Suppressor macrophage treated with lipopolysaccharide for 1 hour (primary cell): ENCODE measurements at places on chromosomes 4 and X.

GRCh38 chr4:44632733-44633132 is 18.7 kb downstream of the YIPF7 start:
- no peak for DNase-seq

GRCh38 chr4:185309770-185310169 is 86.0 kb downstream of the LRP2BP start:
- no peak for DNase-seq

DNA sequence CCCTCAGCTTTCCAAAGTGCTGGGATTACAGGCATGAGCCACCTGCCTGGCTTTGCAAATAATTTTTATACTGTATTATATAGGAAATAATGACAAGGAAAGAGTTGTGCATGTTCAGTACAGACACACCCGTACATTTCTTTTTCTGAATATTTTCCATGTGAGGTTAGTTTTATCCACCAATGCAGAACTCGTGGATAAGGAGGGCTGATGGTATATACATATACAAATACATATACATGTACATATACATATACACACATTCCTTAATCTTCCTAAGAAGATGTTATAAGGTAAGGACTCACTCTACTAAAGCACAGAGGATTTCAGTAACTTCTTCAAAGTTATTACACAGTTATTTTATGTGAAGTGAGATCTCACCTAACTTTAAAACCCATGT is 925.8 kb downstream of the C4orf33 start:
- no peak for DNase-seq

GRCh38 chrX:38347136-38347535 is 5.3 kb upstream of the OTC start:
- DNase-seq = peak; percentile 94

DNA sequence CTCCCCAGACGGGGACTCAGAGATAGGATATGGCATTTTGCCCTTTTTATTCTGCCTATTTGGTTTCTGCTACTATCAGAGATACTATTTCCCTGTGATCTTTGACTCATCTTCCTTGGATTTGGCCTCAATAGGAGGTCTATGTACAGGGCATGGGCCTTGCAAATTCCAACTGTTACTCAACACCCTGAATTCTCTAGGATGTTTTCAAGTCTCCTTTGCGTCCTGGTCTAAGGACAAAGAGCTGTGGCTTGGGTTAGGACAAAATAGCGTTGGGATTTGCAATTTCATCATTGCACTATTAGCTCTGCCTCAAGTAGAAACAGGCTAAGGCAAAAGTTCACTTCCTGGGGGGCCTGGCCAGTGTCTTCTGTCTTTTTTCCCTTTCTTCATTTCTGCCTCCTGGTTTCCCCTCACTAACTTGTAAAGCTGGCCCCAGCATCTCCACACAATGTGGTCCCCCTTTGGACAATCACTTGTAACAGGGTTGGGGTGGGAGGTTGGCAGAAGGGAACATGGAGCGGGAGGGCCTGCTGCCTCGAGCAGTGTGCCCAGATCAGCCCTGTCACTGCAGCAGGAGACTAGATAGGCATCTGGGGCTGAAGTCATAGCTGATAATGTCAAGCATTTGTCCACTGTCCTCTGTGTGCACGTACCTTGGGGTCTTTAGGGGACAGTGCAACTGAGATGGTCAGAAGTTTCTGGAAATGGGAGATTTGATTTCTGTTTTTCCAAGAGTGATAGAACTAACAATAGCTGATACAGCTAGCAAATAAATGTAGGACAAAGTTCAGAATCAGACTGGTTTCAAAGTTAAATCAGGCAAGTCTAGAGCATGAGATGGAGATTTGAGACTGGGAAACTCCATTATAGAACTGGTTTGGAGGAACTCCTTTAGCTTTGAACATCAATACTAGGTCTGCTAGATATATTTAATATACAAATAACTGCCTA is 25.8 kb upstream of the STBD1 start:
- no peak for DNase-seq

GRCh38 chrX:14825851-14826250 is 47.0 kb downstream of the FANCB start:
- no peak for DNase-seq

DNA sequence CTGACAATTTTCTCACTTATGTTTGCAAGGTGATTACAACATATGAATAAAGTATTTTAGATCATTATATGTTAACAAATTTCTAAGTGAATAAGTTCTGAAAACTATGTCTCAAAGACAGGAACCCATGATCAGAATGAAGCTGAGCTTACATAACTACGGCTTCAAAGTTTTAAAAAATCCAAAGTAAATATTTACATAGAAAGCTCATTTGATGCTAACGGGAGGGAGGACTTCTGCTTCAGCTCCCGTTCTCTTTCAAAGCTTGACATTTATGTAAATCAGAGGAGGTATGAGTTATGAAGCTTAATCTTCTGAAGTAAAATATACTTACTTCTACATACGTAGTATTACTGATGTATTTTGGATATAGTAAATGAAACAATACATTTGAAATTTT is 72.9 kb upstream of the PDLIM3 start:
- no peak for DNase-seq

DNA sequence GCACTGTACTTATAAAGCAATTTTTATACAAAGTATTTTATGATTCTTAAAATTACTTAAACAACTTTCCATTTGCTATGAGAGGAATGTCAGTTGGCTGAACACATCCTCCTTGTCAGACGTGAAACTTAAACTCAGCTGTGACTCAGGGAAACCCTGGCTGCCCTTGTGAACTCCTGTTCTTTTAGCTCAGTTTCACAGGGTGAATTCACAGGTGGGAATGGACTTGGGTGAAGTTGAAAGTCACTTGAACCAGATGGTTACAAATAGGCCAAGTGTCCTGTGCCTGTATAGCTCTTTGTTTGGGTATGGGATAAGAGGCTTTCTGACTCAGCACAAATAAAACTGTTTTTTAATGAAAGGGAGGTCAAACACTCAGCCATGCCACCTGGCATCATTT is 67.4 kb upstream of the FAM47B start:
- no peak for DNase-seq

DNA sequence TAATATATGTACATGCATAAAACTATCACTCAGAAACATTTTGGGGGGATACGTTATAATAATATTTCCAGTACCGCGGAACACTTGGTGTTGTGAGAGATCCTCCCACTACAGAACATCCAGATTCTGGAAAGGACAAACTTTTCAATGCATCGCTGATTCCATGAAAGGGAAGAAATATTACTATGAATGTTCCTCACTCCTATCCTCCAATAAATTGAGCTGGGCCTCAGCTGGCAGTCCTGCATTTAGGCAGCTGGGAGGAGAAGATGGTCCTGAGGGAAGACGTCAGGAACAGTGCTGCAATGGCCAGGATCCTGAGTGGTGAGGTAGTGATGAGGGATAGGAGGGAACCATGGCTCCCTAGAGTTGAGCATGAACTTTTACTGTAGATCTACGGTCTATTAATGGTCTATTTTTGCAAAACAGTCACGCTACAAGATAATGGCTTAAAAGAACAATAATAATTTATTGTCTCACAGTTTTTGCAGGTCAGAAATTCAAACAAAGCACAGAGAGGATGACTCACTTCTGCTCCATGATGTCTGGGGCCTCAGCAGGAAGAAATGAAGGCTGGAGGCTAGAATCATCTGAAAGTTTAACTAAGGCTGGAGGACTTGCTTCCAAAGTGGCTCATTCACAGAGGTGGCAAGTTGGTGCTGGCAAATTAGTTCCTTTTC is 538.1 kb downstream of the STIM2 start:
- no peak for DNase-seq

DNA sequence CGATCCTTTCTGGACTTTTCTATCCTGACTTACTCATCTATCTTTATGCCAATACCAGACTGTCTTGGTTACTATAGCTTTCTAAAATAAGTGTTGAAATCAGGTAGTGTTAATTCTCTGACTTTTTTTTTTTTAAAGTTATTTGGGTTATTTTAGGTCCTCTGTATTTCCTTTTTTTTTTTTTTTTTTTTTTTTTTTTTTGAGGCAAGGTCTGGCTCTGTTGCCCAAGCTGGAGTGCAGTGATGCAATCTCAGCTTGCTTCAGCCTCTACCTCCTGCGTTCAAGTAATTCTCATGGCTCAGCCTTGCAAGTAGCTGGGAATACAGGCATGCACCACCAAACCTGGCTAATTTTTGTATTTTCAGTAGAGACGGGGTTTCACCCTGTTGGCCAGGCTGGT is 2.8 kb upstream of the NELFA start:
- peak; percentile 61 for DNase-seq

- DNase-seq = no peak
Measured at GRCh38 chrX:68703369-68703768, 55.9 kb downstream of the STARD8 start.

DNA sequence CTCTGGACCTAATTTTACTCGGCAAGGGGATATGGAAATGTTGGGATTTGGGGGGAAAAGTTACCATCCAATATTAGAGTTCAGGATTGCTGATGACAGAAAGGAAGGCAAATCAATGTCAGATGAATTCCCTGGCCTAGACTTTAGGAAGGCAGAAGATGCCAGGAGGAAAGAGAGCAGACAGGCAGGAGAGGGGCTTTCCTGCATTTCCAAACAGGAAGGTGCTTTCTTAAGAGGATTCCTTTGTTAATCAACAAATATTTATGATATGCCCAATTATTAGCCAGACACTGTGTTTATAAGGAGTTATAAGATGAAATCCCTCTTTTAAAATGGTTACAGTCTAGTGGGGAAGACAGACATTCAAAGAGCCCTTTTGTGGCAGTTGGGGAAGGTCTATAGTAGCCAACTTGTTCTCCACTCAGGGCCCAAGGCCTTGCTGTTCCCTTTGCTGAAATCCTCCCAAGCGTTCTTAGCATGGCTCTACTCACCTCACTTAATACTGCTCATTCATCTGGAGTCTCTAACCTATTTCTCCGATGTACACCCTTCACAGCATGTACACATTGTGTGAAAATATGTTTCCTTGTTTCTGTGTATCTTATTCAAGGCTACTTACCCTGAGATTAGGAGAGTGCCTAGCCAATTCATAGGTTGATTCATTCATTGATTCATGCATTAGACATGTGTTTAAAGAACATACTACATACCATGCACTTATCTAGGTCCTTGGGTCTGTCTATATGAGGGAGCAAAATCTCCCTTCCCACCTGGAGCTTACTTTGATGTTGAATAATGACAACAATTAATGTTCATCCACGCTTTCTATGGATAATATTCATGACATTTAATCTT is 5.3 kb downstream of the IGFBP7 start:
- DNase-seq = no peak

DNA sequence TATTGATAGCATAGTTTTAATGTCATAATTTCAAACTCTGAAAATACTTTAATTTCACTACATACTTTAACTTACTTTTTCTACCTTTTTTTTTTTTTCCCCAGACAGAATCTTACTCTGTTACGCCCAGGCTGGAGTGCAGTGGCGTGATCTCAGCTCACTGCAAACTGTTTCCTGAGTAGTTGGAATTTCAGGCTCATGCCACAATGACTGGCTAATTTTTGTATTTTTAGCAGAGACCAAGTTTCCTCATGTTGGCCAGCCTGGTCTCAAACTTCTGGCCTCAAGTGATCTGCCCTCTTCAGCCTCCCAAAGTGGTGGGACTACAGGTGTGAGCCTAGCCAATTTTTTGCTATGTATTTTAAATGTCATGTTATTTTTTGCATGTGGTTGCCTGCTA is 741.6 kb downstream of the TRAM1L1 start:
- peak; percentile 54 for DNase-seq

DNA sequence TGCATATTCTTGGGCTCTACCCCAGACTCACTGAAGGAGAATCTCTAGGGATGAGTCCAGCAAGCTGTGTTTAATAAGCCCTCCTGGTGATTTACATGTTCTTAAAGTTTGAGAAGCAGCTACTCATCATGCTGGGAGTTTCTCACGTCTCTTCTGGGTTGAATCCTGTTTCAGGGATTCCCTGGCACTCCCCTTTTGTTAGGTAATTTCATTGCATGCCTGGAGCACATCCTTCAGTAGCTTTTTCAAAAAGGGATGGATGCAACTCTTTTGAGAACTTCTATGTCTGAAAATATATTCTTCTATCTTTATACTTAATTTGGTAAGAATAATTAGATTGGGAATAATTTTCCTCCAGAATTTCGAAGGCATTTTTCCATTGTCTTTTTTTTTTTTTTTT is 4.4 kb downstream of the EVC start:
- DNase-seq = no peak

- no peak for DNase-seq
Measured at GRCh38 chr4:167838686-167839085, 253.7 kb upstream of the ANXA10 start.
